Stimulated activated CD8-positive, alpha-beta memory T cell treated with anti-CD3 and anti-CD28 coated beads, Interleukin-12 subunit alpha, Interleukin-12 subunit beta, amount 100 ng/mL, for 1 hour (primary cell): ENCODE measurements at places on chromosomes 16 and 17.

DNA sequence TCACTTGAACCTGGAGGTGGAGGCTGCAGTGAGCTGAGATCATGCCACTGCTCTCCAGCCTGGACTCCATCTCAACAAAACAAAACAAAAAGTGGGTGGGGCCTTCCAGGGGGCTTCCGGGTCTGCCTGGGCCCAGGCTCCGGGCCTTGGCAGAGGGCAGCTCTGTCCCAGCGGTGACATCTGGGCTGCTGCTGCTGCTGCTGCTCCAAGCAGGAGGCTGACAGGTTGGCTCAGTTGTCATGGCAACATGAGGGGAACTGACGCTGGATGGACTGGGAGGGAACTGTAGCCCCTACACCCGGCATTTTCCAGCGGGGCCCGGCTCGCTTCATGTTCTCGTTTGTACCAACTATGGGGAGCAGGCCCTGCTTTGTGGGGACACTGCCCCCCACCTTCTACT, 4.0 kb downstream of the BAIAP3 start:
- DNase-seq, result no peak

DNA sequence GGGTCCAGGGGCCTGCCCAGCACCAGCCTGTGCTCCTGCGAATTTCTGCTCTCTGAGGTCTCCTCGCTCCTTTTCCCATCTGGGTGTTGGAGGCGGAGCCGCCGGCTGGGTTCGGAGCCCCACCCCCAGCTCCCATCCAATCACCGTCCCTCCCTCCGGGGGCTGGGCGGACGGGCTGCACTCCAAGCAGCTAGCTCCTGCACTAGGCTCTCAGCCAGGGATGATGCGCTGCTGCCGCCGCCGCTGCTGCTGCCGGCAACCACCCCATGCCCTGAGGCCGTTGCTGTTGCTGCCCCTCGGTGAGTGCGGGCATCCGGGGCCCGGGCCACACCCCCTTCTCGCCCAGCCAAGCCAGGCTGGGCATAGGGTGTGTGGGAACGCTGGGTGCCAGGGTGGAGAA, at the start of gene NRN1L:
Gene NRN1L (plus strand): TSS at position 202 of the 400 bp plus-strand sequence. CDS start 19 bp downstream, at position 221.
- DNase-seq, result no peak

GRCh38 chr17:58577696-58578095, 63.3 kb upstream of the MTMR4 start:
- DNase-seq, result peak; percentile 36

DNA sequence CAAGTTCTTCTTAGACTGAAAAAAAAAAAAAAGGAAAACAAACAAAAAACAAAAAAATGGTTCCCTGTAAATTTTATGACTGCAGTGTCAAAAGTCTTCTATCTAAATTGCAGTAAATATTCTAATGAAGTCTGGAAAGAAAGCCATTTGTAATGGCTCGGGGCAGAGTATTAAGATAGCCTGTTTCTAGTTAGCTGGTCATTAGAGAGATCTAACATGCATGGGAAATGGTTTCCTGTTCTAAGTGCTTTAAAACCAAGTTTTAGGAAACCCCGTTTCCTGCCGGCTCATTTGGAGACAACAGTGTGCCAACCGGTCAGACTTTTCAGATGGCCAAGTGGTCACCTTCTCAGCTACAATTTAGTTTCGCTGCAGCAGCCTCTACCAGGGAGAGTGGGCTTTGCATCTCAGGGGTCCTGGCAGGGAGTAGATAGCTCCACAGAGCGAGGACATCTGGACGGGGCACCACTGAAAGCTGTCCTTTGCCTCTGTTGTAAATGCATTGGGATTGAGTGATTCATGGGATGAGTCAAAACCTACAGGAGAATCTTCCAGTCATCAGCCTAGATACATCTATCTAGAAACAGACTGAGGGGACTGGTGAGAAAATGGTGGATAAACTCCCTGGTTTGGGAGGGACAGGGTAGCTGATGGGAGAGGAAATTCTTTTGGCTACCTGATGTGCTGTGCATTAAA, 473.2 kb upstream of the SALL1 start:
- DNase-seq, result no peak

DNA sequence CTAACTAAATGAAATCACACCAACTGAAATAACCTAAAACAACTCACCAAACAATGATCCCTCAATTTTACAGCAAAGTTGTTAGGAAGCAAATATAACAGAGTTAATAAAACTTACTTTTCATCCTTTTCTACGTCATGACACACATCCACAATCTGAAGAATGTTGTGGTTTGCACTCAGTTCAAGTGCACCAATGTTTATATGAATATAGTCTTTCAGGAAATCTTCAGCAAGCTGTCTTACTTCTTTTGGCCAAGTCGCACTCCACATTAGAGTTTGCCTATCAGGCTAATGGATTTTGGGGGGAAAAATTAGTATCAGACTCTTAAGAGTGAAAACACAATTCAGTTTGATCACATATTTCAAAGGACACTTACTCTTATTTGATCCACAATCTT, 3.3 kb downstream of the DDX5 start:
- DNase-seq, result no peak

DNA sequence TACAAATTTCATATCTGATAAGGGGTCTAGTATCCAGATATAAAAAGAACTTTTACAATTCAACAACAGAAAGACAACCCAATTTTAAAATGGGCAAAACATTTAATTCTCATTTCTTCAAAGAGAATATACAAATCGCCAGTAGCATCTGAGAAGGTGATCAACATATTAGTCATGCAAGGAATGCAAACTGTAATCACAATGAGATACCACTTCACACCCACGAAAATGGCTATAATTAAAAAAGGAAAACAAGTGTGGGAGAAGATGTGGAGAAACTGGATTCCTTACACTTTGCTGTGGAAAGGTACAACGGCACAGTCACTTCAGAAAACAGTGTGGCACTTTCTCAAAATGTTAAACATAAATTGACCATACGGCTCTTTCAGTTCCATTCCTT, 168.2 kb downstream of the VPS53 start:
- DNase-seq, result no peak

DNA sequence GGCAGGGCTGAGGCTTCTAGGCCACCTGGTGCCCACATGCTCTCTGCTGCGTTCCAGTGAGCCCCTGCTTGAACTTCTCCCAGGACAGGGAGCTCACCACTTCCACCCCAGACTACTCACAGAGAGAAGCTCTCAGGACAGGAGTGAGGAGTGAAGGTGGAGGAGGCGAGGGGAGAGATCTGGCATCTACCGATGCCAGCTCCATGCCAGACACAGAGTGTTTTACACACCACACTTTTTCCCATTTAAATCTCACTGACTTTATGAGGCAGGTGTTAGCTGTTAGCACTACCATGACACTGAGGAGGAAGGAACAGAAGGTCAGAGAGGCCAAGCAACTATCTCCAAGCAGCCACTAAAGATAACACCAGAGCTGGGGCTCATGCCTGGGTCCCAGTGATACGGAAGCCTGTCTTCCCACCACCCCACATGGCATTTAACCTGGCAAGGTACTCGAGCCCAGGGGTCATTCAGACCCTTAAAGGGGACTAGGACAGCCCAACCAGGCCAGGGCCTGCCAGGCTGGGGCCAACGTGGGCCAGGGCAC, 6.8 kb downstream of the FAM83G start:
- DNase-seq, result no peak

DNA sequence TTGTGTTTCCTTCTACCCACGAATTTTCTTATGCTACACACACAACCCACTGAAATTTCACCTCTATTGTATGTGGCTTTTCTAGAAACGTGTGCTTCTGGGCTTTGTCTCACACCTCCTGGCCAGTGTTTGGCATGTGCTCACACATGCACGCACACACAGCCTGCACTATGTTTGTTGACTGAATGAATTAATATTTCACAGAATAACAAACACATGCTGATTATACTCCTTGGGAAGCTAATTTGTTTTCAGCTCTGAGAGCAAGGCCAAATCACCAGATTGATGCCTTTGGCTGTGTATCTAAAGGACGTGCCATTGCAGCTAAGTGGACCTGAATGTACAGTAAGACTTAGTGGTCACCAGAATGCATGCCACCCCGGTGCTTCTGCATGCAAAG, 210.7 kb downstream of the WWOX start:
- DNase-seq, result no peak

GRCh38 chr17:8310601-8311123, 621 bp downstream of the ARHGEF15 start:
- no peak for DNase-seq

GRCh38 chr17:34424814-34425491, 61.9 kb upstream of the CCL1 start:
- no peak for DNase-seq

DNA sequence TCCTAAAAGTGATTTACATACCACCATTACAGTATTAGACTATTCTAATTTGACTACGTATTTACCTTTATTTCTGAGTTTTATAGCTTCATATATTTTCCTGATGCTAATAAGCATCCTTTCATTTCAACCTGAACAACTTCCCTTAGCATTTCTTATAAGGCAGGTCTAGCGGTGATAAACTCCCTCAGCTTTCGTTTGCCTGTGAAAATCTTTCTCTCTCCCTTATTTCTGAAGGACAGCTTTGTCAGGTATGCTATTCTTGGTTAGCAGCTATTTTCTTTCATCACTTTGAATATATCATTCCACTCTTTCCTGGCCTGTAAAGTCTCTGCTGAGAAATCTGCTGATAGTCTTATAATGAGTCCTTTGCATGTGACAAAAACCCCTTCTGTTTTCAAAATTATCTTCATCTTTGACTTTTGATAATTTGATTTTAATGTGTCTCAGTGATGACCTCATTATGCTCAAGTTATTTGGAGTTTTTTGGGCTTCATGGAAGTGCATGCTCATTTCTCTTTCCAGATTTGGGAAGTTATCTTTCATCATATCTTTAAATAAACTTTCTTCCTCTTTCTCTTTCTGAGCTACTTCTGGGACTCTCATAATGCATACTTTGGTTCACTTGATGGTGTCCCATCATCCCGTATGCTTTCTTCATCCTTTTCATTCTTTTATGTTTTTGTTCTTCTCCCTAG, 285.4 kb upstream of the PMFBP1 start:
- DNase-seq, result no peak

- no peak for DNase-seq
These were observed 8.0 kb downstream of the IGF2BP1 start for GRCh38 chr17:49005140-49005539.

GRCh38 chr16:55257966-55258613, 65.9 kb upstream of the IRX6 start:
- no peak for DNase-seq
